ENCODE measurements at places on chromosomes 2 and 18.

DNA sequence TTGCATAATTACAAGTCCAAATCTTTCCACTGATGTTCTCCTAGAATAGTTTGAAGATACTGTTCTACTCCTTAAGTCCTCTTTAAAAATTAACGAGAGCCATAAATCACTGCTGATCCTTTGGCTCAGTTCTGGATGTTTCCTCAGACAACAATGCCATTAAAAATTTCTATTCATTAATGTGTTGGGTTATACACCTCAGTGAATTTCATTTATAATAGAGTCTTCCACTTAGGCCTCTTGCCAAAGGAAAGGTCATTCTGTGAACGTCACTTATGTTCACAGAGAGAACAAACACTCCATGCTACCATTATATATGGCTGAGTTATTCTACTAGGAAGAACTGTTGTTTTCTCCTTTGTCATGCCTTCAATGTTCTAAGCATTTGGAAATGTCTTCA lies 1472.3 kb upstream of the CELF4 start:
- no peak for DNase-seq

DNA sequence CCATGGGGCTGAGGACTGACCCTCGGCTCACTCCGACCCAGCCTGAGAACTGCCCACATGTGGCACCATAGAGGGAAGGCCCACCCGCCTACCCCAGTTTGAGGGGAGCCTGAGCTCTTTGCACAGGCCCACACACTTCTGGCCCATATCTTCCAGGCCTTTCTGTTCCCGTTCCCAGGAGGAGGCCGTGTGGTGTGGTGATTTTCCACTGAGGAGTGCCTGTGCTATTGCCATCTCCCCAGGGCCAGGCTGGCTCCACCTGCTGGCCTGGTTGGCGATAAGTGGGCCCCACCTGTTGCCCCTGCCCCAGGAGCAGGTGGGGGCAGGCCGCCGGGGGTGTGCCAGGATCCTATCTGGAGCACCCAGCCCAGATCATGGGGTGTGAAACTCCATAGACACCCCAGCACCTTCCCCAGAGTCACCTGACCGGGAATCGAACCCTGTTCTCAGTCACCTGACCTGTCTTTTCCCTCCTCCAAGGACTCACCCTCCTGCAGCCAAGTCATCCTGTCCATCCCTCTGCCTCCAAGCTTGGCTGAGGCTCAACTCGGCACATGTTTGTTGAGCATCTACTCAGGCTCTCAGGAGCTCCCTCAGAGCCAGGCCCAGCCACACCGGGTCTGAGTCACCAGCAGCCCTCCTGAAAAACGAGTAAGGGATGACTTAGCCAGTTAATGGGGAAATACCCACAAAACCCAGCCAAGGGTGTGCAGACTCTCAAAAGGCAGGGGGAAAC lies 120.1 kb downstream of the CYP26B1 start:
- peak; percentile 11 for DNase-seq

GRCh38 chr2:178008636-178009289 lies 63.8 kb downstream of the PDE11A start:
- DNase-seq, result peak; percentile 95

DNA sequence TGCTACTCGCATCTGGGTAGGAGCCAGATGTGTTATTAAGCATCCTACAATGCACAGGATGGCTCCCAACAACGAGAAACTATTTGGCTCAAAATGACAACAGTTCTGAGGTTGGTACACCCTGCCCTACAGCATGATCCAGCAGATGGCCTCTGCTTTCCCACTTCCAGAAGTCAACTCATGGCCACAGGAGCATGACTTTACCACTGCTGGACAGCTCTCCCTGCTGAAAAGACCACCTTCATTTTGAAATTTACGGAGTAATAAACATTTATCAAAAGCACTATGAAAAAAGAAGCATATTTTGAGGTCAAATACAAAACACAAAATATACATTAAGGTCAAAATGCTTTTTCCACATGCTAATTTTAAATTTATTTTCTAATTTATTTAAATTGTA lies 13.7 kb downstream of the NXPH2 start:
- DNase-seq, result no peak
